Right forelimb (tissue), 1 donor: ENCODE measurements at places on chromosomes 1 and 21.

- peak; percentile 86 for DNase-seq
These were observed 57.3 kb downstream of the MAB21L3 start for GRCh38 chr1:116168277-116169032.

DNA sequence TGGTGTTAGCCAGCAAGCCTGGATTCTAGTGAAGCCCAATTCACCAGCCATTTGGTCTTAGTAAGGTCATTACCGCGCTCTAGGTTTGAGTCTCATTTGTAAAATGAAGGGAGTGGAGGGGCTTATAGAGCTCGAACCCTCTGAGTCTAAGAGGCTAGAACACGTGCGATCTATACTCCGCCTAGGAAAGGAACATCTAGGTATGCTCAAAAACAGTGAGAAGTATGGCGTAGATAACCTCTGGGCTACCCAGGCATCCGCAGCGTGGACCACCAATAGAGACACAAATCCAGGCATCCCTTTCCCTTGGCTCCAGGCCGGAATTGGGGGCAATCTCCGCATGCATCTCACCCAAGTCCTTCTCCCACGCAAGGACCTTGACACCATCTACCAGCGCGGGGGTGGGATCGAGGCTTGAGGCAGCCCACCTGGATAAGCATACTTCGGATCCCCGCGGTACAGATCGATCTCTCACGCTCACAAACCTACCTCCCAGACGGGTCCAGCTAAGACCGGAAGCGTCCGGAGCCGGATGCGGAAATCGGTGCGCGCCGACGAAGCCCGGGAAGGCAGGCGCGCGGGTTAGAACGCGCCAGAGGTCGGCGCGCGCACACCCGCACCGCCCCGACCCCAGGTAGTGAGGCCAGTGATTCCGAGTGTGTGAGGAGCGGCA, at the start of gene METTL25B:
Gene METTL25B (plus strand): TSS at position 544 of the 673 bp plus-strand sequence. CDS start 636 bp downstream, outside the sequence.
- no peak for DNase-seq

GRCh38 chr1:217919683-217920388, 288.7 kb downstream of the SPATA17 start:
- no peak for DNase-seq

GRCh38 chr1:226366290-226366689, 41.6 kb downstream of the PARP1 start:
- DNase-seq: no peak

GRCh38 chr1:94612525-94613204, 71.1 kb upstream of the F3 start:
- no peak for DNase-seq

DNA sequence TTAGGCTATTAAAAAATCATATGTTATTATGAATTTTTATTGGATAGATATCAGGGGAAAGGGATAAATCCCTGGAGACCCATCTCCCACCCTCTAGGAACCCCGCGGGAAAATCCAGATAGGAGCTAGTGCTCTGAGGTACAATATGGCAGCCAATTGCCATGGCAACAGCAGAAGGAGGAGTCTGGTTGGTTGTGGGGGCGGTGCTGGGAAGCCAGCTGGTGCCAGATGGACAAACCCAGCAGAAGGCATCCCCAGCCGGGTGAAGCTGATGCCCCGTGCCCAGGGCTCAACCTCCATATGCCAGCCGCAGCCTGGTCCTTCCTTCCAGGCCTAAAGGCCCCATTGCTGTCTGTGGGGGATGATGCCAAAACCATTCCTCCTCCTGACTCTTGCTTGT, 38.3 kb downstream of the RHBG start:
- DNase-seq: no peak

GRCh38 chr1:43011020-43011419, 52.4 kb upstream of the SLC2A1 start:
- DNase-seq: no peak

- DNase-seq: no peak
These were observed 659.4 kb upstream of the CAMK1G start for GRCh38 chr1:208923946-208924720.

DNA sequence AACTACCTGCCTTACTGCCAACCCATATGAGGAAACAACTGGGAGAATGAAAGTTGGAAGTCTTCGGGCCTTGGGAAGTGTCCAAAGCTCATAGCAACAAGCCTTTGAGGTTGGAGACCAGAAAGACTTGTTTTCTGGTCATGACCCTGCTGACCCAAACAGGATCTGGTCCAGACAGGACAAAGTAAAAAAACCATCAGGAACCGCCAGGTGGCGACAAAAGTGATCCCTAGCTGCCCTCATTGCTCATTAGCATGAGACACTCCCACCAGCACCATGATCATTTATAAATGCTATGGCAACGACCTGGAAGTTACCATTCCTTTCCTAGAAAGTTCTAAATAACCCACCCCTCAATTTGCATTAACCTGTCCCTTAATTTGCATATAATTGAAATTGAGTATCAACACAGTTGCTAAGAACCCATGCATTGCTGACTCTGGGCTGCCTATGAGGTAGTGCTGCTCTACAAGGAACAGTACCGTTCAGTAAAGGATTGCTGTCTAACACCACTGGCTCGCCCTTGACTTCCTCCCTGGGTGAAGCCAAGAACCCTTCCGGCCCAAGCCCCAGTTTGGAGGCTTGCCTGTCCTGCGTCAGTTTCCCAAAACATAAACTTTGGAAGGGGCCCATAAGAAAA, 89.0 kb downstream of the URB2 start:
- DNase-seq: no peak

GRCh38 chr1:216596281-216596862, 126.9 kb downstream of the ESRRG start:
- DNase-seq: no peak

DNA sequence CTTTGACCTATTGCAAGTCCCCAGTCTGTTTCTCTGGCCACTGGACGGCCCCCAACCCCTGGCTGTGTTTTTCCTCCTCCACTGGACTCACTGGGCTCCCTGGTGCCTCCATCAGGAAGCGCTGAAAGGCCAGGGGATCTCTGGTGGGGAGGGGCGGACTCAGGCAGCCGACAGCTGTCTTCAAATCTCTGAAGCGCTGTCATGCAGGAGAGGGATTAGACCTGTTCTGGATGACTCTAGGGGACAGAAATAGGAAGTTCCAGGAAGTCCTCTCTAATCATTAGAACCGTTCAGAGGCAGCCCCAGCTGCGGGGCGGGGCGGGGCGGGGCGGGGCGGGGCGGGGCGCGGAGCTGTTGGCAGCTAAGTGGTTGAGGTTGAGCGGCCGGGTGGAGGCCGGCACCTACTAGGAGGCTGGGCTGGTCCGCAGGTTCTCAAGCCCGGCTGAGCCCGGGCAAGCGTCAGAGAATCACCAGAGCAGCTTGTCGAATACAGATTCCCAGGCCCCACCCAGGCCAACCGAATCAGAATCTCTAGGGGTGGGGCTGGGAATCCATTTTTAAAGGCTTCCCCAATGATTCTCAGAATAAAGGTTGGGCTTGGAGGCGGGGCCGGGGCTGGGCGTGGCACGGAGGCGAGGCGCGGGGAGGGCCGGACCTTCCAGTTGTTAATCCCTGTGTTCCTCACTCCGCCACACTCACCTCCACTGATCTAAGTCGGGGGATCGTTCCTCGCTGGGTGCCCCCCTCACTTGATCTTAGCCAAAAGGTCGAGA, 11.4 kb upstream of the PHLDA3 start:
- DNase-seq: peak; percentile 67

- no peak for DNase-seq
These were observed 1.2 kb upstream of the ST3GAL3 start for GRCh38 chr1:43705982-43706597.

GRCh38 chr1:58500043-58500442, 46.5 kb downstream of the OMA1 start:
- no peak for DNase-seq

GRCh38 chr1:238991765-238992495, 394.4 kb upstream of the CHRM3 start:
- DNase-seq: peak; percentile 48

GRCh38 chr1:15279576-15280230, 32.7 kb downstream of the FHAD1 start:
- no peak for DNase-seq

- no peak for DNase-seq
These were observed 379 bp downstream of the PPCS start for GRCh38 chr1:42456754-42457089.

GRCh38 chr1:207841293-207841692, 69.6 kb downstream of the CD34 start:
- no peak for DNase-seq

- DNase-seq: no peak
These were observed 180.1 kb upstream of the USP25 start for GRCh38 chr21:15549671-15550070.

GRCh38 chr1:37765916-37766664, 1.2 kb upstream of the EPHA10 start:
- DNase-seq: no peak

- no peak for DNase-seq
These were observed 5.4 kb downstream of the ARHGEF10L start for GRCh38 chr1:17544776-17545350.

DNA sequence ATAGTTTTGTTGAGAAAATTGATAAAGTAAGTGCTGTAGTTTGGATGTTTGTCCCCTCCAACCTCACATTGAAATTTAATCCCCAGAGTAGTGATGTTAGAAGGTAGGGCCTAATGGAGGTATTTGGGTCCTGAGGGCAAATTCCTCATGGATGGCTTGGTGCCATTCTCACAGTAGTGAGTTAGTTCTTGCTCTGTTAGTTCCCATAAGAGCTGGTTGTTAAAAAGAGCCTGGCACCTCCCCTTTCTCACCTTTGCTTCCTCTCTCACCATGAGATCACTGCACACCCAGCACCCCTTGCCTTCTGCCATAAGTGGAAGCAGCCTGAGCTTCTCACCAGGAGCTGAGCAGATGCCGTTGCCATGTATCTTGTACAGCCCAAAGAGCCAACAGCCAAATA, 354.8 kb upstream of the NFIA start:
- no peak for DNase-seq
